ENCODE measurements at places on chromosomes 7 and 10.

GRCh38 chr10:30857803-30858202 lies 173.9 kb downstream of the ZNF438 start:
- DNase-seq, result no peak

DNA sequence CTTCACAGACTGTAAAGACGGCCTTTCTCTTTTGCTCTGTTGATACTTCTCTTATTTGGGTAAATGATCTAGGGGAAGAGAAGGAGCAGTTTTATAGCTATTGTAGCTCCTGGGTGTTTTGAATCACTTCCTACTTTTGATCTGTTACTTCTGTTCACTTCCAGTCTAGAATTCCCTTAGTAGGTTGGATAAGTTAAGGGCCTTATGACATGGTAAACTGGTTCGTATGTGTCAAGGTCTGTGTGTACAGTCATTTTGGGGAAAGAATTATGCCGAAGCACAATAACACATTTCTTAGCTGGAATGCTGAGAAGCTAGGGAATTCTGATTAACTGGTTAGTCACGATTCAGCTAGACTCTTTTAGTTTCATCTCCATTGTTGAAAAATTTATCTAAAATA lies 8.1 kb downstream of the DENND10 start:
- DNase-seq, result no peak

GRCh38 chr7:159033473-159033825 lies 111.2 kb downstream of the VIPR2 start:
- no peak for DNase-seq

GRCh38 chr10:17793823-17794644 lies 15.1 kb upstream of the MRC1 start:
- no peak for DNase-seq

DNA sequence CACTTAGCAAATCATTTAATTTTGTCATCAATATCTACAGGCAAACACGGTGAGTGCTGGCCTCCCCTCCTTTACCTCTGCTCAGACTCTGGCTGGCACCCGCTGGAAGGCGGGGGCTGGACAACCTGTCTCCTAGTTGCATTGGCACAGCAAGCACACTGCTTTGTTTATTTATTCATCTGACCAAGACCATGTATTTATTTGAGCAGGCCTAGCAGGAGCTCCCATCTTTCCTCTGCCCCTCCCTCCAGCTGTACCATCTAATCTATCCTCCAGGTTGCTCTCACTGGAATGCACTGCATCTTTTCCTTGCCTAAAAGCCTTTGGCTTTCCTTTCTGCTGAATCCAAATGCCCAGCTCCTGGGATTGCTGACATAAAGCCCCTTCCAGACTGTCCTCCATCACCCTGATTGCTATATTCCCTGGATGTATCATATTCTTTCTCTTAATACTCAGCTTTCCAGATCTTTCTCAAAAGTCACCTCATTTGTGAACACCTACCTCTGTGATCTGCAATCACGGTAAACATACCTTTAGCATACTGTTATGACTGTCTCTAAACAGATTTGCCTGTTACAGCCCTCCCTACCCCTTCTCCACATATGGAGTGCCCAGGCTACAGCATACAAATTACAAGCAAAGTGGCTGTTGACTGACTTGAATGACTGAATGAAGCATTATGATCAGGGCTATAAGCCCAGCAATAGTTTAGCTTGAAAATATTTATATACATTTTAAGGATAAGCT lies 9.6 kb downstream of the ELMO1 start:
- no peak for DNase-seq
